AG04449 (cell line): ENCODE measurements at places on chromosomes 6 and 20.

DNA sequence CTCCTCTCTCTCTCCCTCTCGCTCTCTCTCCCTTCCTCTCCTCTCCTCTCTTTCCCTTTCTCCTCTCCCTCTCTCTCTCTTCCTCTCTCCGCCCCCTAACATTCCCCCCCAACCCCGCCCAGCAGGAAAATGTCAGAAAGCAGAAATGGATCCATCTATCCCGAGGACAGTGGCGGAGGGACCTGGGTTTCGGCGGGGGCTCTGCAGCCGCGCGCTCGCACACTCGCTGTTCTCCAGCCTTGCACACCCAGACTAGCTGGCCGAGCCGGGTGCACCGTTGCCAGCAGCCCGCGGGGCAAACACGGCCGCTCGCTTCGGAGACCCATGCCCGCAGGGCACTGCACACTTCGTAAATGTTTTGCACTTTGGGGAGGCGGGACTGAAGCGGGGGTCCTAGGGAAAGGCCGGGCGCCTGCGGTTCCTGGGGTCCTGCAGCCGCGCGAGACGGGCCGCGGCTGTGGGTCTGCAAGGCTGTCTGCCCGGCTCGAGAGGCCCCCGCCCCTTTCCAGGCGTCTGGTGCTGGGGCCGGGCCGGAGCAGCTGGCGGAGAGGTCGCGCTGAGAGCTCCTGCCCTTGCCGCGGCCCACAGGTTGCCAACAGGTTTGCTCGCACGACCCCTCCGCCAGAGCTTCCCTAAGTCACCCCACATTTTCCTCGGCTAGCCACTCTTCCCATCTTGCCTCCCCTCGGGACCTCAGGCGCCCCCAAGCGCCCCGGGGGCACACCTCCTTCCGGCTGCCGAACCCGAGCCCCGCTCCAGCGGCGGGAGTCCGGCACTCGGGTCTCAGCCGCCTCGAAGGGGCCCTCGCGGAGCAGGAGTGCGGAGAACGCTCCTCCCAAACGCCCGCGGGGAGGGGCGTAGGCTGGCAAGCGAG is 818 bp upstream of the MDGA1 start:
- DNase-seq: no peak

DNA sequence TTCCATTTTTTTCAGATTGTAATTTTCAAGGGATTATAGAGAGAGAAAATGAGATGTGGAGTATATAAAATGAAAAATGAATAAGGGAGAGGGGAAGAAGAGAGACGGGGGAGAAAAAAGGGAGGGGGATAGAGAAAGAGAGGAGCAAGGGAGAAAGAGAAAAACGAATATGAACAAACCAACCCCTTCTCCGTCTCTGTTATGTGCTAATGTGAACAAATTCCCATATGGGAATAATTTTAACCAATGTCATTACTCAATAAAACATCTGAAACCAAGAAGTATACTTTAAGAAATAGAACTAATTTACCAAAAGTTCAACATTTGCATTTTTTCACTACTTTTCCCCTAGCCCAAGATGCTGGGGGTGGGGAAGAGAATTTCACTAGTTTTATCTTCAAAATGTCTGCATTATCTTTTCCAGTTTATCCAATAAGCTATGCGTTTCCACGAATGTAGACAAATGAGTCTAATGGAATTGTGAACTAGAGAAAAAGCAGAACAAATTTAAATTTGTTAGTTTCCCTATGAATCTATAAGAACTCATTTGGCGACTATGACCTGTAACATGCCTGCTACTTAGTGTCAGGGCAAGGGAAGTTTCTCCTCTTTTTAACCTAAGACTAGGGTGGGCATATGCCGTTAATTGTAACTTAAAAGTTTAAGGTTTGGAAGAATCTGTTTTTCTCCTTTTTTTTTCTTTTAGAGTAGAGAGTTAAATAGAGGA is 286.3 kb downstream of the BTBD9 start:
- DNase-seq: no peak

DNA sequence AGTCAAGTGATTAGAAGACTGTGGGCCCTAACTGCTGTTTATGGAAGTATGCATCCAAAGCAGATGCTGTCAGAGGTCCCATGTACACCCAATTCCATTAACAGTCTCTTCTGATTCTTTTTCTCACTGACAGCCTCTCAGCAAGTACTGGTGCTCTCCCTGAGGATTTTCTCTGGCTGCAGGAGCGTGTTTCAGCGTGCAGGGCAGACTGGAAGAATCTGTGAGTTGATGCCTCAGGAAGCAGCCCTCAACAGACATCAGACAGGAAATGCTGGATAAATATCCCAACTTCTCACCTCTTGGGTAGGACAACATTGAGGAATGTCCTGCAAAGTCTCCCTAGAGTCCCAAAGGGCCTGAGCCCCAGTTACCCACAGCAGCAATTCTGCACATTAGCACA is 40.8 kb downstream of the ANKEF1 start:
- DNase-seq: no peak

GRCh38 chr6:1995636-1996035 is 249.8 kb downstream of the GMDS start:
- no peak for DNase-seq

DNA sequence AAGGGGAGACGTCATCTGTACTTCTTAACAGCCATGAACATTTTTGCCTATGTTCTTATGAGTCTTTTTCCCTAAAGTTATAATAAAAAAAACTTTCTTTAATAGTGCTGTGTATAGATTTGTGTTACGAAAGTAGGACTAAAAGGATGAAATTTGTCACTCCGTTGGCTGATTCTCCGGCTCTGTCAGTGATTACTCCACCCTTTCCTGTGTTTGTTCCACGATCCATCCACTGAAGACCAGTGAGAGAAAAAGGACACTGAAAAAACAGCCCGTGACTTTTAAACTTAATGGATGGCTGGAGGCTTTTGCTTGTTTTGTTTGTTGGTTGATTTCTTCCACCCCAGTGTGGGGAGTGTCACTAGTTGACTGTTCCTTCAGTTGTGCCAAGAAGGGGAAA is 232.0 kb upstream of the NOX3 start:
- no peak for DNase-seq

DNA sequence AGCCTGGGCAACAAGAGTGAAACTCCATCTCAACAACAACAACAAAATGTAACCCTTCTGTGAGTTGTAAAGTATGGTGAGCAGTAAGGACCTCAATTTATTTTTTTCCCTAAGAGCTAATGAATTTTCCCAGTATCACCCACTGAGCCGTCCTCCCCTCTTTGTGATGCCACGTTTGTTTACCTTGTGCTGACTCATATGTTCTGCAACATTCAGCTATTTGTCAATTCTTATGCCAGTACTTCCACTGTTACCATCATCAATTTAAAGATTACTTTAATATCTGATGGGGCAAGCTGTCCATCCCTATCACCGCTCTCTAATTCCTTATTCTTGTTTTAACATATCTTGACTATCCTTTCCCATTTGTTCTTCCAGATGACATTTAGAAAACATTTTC is 37.5 kb downstream of the MAK start:
- DNase-seq: no peak

DNA sequence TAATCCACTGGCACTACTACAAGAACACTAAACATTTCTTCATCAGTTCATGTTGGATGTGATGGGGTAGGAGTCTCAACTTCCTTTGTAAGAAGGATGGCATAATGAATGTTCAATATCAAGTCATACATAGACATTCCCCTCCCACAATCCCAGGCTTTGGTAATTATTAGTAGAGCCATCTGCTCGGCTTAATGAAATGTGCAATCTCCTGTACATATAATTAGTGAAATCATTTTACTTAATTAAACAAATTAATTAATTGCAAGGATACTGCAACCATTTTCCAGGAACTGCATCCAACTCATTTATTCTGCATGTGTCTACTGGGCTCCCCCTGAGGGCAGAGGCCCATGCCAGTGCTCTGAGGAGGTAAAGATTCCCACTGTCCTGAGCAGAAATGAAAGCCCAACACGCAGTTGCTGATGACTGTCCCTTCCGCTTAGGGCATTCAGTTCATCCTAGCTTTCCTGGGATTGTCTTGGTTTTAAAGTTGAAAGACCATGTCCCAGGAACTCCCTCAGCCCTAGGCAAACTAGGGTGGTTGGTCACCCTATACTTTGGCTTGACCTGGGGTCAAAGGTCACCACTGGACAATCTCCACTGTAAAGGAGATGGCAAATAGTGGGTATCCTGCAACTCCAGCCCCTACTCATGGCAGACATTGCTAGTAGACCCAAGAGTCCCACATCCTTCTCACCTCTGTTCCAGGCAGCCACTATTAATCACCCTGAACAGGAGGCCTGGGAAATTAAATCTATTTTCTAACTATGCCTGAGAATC is 109.8 kb downstream of the TRERF1 start:
- no peak for DNase-seq

DNA sequence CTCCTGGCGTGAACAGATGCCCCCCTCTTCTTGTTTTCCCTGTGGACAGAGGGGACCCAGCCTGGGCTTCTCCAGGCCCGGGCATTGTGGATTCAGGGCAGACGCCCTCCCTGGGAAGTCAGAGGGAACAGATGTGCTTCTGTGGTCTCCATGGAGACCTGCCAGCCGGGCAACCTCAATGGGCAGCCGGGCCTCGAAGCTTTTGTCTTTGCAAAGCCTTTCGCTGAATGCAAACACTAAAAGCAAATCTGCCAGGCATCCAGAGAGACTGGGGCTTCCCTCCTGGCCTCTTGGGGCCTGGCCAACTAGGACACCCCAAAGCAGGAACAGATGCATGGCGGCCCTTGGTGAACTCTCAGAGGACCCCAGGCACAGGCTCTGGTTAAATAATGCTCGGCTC is 370.0 kb upstream of the SULF2 start:
- no peak for DNase-seq

GRCh38 chr20:38501858-38502436 is 29.3 kb downstream of the RALGAPB start:
- DNase-seq: no peak

DNA sequence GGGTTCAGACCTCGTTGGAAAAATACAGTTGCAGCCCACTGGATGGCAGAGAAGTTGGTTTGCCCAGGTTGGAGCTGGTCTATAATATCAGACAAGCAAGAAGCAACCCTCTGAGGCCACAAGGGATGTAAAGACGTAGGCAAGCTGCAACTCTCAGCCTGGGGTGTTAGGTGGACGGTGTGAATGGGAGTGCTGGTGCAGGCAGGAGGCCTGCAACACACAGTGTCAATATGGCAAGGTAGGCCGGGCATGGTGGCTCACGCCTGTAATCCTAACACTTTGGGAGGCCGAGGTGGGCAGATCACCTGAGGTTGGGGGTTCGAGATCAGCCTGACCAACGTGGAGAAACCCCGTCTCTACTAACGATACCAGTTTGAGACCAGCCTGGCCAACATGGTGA is 10.5 kb downstream of the VPS16 start:
- DNase-seq: no peak

DNA sequence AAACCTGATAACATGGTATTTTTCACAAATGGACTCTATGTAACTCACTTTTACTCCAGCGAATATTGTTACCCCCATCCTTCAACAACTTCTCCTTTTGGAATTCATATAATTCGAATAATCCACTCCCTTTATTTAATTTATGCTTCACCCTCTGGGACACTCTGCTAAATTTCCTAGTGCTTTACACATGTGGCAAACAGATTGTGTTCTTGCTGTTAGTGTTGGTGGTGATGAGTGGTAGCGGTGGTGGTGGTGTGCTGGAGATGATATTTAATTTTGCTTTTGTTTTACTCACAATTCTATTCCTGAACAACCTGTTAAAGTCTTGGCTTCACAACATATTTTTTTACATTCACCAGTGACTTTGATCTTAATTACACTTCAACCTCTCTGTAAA is 32.8 kb downstream of the HTR1B start:
- no peak for DNase-seq

DNA sequence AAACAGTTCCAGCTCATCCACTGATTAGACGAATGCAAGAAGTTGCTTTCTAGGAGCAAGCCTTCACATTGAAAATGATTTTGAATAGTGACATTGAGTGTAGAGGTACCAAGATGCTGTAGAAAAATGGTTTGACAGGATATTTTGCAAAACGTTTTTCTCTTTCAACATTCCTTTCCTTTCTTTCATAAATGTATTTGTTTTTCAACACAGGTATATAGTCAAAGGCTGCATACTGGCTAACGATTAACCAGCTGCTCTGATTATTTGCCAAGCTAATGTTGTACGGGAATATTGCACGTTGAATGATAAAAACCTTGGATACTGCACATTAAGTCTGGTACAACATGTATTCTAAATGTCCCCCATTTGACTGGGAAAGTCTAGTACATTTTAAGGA is 78.8 kb upstream of the TENT5A start:
- DNase-seq: no peak

DNA sequence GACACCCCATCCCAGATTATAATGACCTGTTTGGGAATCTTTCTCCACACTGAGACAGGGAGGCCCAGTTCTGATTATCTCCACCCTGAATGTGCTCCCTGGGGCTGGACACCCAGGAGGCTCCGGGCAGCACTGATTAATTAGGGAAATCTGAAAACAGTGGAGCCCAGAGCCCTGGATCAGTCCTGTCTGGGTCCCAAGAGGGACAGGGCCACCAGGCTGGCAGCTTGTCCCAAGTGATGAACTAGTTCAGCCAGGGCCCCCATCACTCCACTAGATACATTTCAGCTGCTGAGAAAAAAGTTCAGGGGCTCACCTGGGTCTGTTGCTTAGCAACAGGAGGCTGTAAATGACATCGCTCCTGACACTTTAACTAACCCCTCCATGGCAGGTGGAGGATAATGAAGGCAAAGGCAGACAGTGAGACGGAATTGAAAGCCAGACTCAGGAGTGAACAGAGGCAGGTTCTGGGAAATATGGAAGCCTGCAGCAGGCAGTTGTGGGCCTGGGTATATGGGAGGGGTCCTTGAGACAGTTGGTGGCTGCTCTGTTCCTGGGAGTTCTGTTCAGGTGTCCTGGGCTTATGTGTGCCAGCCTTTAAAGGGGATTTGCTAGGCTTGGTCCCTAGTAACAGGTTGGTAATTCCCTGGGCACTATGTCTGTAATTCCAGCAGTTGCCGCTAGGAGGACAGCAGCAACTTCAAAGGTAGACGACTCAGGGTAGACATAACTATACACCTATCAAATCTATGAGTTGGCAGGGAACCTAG is 78.3 kb upstream of the CTNNBL1 start:
- no peak for DNase-seq

DNA sequence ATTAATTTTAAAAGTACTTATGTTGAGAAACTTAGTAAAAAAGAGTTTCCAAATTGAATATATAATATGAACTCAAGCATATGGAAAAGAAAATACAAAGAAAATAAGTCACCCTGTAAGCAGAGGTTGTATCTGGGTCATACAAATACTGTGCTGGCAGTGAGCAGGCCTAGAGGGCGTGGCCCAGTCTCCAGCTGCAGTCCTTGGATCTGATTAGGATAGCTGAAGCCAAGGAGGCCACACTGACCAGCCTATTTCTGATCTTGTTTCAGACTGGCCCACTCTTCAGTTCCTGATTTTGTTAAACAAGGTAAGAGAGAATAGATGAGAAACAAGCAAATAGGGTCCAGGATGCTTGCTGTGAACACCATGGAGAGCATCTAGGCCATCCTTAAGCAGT is 228.8 kb downstream of the EPM2A start:
- no peak for DNase-seq

- DNase-seq: no peak
Measured at GRCh38 chr20:50142812-50143211, 10.7 kb downstream of the PEDS1 start.
